ENCODE measurements at places on chromosomes 7 and 10. TPM values are rescaled to one million over a fixed set of nuclear protein-coding genes. Genes with fewer than 3 reads are reported as not detected.
A peak's percentile ranks its signal among the peaks of the same experiment; 100 is the strongest.

DNA sequence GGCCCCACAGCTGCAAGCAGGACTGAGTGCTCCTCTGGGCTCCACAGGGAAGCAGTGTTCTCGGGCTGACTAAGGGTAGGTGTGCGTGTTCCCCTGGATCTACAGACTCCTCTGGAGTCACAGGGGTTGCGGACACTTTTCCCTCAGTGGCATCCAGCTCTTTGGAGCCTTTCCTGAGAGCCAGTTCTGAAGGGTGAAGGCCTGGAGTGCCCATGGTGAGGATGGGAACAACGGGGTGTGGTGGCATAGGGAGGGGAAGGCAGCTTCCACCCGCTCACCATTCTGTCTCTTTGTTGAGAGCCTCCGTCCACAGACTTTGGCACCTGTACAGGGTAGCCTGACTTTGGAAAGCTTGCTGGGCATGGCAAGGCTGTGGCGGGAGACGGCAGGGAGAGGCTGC, 104.1 kb upstream of the PCBD1 start:
- DNase-seq = no peak

SEMA4G gene
- total RNA-seq = 15.3 TPM

PAPOLB gene
- total RNA-seq = not detected

DNA sequence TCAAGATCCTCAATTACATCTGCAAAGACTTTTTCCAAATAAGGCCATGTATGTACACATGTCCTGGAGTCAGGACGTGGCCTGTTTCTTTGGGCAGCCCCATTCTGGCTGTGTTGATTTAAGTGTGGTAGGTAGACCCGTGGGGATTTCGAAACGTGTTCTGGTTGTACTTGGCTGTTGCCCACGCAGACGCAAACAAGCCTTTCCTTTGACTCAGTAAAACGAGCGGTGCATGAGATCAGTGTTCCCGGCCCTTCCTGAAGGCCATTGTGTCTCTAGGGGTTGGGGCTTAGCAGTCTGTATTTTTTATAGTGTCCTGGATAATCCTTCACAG, 64.8 kb upstream of the DNAJB6 start:
- no peak for DNase-seq

GRCh38 chr10:126124046-126124445, 227.7 kb downstream of the FANK1 start:
- no peak for DNase-seq

GRCh38 chr7:125618516-125618915, 688.9 kb upstream of the POT1 start:
- no peak for DNase-seq

DNA sequence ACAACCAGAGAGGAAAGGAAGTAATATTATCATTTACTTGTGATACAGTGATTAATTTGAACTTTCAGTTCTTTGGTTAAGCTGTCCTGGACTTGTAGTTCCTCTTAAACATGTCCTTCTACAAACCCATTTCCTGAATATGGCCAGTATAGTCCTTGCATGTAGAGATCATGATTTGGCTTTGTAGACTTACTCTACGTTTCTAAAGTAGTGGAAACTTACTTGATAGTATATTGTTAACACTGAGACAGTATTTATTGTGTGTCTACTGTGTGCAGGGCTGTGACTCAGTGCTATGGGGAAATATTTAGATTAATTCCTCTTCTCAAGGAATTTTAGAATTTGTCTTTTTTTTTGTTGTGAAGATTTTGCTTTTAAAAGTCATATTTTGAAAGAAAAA, 109.5 kb downstream of the NRF1 start:
- DNase-seq = no peak

DNA sequence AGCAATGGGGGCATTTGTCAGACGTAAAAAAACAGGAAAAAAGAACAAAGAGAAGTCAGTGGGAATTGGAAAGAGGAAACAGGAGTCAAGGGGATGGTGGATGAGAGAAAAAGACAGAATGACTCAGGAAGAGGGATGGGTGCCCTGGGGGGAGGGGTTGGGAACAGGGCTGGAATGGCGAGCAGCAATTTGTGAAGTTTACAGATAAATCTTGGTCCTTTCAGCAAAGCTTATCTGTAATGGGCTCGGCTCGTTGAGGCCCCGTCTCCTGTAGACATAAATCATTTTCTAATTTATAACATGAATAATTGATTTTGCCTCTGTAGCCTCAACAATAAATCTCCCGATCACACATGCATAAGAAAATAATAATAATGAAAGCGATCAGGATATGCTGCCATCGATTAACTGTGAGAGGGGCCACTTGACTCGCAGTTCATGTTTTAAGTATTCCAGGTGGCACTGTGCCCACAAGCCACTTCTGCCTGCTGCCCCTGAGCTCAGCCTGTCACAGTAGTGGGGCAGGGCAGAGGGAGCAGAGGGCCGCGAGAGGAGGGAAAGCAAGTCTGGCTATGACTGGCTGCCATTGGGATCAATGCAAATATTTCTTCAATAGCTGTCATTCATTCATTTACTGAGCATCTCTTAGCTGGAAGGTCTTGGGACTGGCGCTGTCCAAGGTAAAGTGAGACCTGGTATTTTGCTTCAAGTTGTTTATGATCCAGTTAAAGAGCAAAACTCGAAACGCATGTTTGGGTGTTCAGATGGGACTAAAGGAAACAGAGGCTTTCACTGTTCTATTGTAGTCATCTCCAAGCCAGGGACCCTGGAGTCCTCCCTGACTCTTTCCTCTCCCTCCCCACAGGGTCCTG, 47.4 kb upstream of the R3HCC1L start:
- DNase-seq = no peak

OGDHL gene
- 12.8 TPM for total RNA-seq

DNA sequence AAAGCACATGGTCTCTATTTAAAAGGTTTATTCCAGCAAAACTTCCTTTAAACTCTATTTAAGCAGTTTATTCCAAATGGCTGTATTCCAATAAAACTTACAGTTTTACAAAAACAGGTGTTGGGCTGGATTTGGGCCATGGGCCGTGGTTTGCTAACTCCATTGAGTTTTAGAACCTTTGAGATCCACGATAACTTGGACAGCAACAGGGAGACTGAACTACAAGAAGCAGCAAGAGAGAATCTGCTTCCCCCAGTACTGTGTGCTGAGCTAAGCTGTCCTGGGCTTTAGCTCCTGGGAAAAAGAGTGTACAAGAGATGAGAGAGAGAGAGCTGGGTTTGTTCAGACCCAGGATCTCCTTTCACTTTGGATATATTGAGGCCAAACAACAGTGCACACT, 204.0 kb upstream of the CELF2 start:
- DNase-seq = no peak

DNA sequence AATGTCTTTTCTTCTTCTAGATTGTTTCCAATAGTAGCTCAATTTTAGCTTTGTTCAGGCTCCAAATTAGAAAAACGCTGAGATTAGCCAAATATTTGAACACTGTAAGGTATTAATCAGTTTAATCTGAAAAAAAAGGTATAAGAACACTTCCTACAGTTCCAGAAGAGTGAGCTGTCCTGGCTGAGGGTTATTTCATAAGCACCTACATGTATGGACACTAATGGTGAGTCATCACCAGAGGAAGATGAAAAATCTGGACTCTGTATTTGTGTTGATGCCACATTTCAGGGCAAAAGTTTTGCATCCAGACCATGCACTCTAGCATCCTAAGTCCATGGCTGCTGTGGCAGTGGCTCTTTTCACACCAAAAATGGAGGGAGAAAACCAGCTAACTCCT, 189.5 kb downstream of the ANKRD30A start:
- DNase-seq = no peak

- DNase-seq = no peak
Measured at GRCh38 chr7:44185729-44186128, 3.5 kb downstream of the GCK start.

- no peak for DNase-seq
Measured at GRCh38 chr10:22900841-22901601, 26.8 kb upstream of the ARMC3 start.

- DNase-seq = no peak
Measured at GRCh38 chr7:798921-799470, 33.3 kb upstream of the SUN1 start.

GRCh38 chr7:46145412-46145811, 224.3 kb upstream of the IGFBP3 start:
- DNase-seq = peak; percentile 50

DNA sequence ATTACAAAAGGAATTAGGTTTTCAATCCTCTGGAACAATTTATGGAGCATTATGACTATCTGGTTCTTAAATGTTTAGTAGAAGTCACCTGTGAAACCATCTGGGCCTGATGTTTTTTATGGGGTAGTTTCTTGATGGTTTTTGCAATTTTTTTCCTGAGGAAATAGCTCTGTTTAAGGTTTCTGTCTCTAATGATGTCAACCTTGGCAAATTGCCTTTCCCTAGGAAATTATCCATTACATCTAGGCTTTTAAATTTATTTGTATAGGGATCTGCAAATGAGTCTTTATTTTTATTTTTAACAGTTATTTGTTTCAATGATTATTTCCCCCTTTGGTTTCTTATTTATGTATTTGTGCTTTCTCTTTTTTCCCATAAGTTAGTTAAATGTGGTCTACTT, 222.8 kb downstream of the GALNT17 start:
- DNase-seq = peak; percentile 45

FAM25A gene
- not detected for total RNA-seq

GRCh38 chr10:88385601-88386203, 197.4 kb downstream of the RNLS start:
- peak; percentile 83 for DNase-seq

GBF1 gene
- total RNA-seq = 15.3 TPM

DDX21 gene
- total RNA-seq = 80.4 TPM

PCGF6 gene
- total RNA-seq = 22.6 TPM

GRCh38 chr7:66682350-66683093, 53.8 kb downstream of the KCTD7 start:
- no peak for DNase-seq

- DNase-seq = no peak
Measured at GRCh38 chr7:157282141-157282801, 54.5 kb upstream of the DNAJB6 start.

DNA sequence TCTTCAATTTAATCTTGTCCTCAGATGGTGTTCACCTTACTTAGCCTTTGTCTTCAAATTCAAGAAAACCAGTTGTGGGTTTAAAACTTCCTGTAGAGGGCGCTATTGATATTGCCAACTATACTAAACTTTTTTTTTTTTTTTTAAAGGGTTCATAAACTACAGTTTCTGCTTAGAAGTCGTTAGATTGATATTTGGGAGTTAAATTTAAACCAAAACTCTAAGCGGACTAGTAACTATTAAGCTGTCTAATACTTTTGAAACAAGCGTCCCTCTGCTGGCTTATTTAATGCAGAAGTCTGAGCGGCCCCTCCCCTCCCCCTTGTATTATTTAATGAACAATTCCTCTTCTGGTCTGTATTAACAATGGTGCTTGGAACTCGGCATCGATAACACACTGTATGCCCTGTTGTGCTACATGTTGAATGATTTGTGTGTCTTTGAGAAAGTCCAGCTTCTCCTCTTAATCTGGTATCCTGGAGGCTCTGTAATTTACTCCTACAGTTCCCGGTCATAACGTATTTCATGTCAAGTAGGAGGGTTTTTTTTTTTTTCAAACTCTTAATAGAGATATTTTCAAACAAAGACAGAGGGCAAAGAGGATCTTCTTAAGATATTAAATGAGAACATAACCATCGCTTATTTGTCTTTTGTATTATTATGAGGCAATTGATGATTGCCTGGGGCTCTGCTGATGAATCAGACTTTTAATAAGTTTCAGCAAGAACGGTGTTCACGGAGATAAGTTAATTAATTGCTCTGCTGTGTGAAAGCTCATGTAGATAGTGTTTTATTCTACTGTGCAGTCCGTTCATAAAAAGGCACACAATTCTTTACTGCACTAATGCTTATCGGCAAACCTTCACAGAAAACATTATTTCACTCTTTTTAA, 22.6 kb upstream of the CREB5 start:
- peak; percentile 72 for DNase-seq

SLC39A12 gene
- not detected for total RNA-seq

DNA sequence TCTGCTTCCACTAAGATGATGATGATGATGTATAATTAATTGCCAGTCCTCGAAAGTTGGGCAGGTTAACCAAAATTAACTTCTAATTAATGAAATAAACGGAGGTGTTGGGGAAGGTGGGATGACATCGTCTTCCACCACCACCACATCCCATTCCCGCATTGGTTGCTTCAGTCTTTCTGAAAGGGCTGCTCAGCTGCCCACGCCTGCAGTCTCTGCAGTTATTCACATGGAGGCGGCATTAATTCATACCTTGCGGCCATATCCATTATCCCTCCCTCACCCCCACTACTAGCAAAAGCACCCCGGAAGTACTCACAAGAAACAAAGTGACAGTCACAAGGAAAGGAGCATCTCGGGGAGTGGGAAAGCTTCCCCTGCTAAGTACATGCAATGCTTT, 387.9 kb downstream of the DPP6 start:
- no peak for DNase-seq

- no peak for DNase-seq
Measured at GRCh38 chr10:59234194-59234593, 57.8 kb downstream of the PHYHIPL start.

CTNNA3 gene
- not detected for total RNA-seq

DNA sequence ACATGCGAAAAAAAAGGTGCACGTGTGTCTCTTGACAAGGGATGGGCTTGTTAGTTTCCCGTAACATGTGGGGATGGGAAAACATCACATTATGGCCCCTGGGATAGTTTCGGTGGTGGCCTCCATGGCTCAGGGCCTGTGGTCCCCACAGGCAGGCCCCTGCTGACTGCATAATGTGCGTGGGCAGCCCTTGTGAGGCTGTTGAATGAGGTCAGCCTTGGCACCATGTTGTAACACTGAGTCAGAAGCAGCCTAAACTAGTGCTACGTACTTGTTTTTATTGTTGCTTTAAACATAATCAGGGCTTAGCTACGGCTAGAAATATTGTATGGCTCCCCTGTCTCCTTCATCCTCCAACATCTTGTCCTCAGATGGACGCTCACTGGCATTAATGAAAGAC, 80.6 kb downstream of the BEND7 start:
- DNase-seq = no peak

AKR1C2 gene
- total RNA-seq = not detected

FAM185A gene
- total RNA-seq = 16.1 TPM

JAZF1 gene
- total RNA-seq = not detected

GRID1 gene
- total RNA-seq = not detected

DNA sequence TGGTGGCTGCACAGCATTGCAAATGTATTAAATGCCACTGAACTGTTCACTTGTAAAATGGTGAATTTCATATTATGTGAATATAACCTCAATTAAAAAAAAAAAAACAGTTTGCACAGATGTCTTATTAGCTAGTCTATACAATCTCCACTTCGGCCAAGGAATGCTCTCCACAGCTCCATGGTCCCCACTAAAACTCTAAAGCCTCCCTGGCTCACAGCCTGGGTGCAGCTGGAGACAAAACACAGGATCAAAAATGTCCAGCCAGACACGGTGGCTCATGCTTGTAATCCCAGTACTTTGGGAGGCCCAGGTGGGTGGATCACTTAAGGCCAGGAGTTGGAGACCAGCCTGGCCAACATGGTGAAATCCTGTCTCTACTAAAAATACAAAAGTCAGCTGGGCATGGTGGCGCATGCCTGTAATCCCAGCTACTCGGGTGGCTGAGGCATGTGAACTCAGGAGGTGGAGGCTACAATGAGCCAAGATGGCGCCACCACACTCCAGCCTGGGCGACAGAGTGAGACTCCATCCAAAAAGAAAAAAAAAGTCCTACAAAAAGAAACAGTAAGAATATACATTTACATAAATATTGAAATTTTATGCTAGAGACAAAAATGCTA, 66.0 kb downstream of the SRPK2 start:
- no peak for DNase-seq

GRCh38 chr10:31304291-31304970, 14.6 kb upstream of the ZEB1 start:
- DNase-seq = no peak

Data from G401 (cell line).